Sigmoid colon (tissue), 7 donors: ENCODE measurements at places on chromosomes 6 and 20.

- DNase-seq = no peak
Observed at GRCh38 chr20:35151736-35152135, 4.6 kb upstream of the EDEM2 start.

DNA sequence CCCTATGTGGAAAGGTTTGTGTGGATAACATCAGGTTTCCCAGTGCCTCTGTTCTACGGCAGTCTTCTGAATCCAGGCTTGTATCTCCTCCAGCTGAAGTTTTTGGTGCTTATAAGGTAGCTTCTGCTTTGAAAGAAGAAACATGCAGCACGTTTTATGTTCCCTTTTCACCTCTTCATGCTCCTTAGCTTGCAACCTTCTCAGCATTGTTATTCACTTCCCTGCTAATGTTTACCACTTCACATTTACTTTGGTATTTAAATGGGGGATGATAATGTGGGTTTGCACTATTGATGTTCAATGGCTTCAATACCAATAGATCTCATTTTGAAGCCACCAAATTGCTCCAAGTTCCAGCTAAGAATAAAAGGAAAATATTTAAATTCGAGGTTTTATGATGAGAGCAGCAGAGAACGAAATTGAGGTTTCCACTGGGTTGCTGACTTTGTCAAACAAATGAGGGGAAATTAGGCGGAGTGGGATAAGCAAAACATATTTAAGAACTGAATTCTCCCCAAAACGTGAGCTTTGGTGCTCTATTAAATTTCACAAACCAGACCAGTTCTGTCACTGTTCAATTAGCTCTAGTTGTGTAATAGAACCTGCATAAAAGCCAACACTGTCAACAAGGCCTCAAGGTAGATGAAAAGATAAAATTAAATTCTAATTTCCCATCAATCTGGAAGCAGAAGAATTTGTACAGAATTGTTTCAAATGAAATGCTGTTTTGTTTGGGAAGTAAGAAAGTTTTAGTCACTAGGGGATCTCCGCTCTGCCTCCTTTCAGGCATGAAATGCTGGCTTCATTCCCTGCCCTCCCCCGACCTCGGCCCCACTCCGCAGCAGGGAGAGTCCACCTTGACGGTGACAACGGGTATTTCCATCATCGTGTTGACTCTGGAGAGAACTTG, 1.4 kb downstream of the IL22RA2 start:
- no peak for DNase-seq

GRCh38 chr6:46655803-46656202, 3.0 kb downstream of the SLC25A27 start:
- DNase-seq = no peak

GRCh38 chr6:99425647-99426450, 741 bp upstream of the PNISR start:
- peak; percentile 93 for DNase-seq

- no peak for DNase-seq
Observed at GRCh38 chr6:83160167-83160566, 32.9 kb downstream of the PGM3 start.

DNA sequence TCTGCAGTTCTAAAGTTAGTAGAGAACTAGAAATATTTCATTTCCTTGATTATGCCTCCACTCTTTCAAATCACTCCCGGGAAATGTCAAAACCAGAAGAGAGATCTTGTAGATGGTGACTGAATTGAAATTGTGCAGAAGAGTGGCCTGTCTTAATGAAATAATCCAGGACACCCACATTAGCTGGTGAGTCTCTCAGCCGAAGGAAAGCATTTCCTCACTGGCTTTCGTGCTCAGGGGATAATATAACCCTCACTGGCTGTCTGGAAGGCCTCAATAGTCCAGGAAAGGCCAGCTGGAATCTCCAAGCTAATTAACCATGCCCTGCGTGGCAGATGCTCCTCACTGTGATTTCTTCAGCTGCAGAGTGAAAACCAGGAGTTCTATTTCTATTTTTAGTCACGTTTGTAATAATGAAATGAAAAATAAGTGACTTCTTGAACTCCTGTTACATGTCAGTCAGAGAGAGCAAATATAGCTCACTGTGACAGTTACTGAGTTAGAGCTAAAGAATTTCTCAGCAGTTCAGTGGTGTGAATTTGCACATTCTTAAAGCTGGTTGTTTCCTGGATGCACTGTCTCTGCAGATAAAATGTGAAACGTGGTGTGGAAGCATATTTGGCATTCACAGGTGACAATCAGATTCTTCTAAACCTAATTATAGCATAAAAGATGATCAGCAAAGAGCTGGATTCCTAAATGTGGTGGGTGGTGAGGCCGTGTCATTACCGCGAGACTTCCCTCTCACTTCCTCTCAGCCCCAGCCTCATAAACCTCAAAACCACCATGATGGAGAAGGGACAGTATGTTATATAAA, 211.7 kb downstream of the LMBRD1 start:
- no peak for DNase-seq

DNA sequence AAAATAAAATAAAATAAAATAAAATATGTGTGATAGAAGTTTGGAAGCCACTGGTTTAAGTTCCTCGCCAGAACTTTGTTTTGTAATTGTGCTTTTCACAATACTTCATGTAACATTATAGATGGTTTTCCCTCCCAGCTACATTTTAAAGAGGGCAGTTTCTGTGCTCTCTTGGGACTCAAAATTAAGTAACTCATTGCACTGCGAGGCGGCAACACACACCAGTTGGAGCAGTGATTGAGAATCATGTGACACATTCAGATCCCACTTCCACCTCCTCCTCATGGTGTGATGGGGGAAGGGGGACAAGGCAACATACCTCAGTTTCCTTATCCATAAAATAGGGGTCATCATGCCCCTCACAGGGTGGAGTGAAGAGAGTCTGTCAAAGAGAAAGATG, 7.5 kb downstream of the C2 start:
- no peak for DNase-seq

DNA sequence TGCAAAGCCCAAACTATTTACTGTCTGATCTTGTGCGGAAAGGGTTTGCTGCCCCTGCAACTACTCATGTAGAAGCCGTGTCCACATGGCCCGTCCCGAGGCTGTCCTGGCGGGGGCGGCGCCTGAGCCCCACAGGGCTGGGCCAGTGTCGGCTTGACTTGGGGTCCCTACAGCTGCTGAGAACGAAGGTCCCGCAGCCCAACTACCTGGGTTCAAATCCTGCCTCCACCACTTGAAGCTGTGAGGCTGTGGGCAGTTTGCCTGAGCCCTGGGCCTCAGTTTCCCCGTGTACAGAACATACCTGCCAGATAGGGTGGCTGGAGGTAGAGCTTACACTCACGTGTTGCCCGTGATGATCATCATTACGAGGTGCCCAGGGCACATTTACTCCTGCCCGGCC, 111.1 kb downstream of the SULF2 start:
- no peak for DNase-seq

DNA sequence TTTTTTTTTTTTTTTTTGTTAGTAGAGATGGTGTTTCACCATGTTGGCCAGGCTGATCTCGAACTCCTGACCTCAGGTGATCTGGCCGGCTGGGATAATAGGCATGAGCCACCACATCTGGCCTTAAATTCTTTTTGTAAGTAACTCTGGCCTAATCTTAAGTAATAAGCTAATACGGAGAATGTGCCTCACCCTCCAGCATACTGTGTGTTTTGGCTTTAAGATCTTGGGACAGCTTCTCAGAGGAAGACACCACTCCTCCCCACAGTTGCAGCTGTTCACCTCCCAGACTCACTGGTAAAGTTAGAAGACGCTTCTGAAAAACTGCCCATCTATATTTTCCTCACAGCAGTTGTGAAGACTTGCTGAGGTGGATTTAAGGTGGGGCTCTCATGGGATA, 120.8 kb downstream of the CCDC170 start:
- no peak for DNase-seq

DNA sequence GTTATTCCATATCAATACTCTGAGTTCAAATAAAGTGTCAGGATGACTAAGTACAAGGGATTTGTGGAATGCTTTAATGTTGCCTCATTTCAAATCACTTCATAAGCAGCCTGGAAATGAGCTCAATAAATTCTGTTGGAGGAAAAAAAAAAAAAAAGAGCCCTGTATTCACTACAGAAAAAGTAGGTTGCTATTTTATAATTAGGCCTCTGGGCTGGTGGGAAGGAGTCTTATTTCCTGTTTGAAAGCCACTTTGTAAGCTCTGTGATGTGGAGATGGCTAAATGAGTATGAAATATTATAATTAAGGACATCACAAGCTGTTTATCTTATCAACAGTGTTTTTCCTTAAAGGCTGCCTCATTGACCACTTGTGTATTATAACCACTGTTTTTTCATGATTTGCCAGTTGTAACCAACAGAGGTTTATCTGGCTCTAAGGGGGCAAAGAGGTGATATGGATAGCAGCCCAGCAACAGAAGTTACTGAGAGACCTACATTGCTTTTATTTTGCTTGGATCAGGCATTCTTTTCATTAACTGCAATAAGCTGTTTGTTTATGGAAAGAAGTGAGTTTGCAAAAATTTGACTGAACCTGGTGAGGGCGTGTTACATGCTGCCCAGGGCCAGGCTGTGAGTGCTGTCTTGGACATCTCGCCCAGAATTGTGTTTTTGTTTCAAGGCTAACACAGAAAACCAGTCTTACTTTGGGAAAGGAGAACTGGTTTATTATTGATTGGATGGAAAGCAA, 563.3 kb upstream of the MAP3K7 start:
- DNase-seq = no peak

- no peak for DNase-seq
Observed at GRCh38 chr6:111530218-111530617, 47.2 kb upstream of the REV3L start.

GRCh38 chr6:111210194-111210728, 123.0 kb downstream of the SLC16A10 start:
- DNase-seq = no peak

DNA sequence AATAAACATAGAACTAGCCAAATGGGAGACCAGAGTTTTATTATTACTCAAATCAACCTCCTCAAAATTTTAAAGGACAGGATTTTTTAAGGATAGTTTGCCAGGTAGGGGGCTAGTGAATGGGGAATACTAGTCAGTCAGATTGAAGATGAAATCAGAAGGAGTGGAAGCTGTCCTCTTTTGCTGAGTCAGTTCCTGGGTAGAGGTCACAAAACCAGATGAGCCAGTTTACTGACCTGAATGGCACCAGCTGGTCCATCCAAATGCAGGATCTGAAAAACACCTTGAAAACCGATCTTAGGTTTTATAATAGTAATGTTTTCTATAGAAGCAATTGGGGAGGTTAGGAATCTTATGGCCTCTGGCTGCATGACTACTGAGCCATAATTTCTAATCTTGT, 558.2 kb downstream of the PKHD1 start:
- no peak for DNase-seq

GRCh38 chr6:159307246-159307790, 138.1 kb downstream of the FNDC1 start:
- DNase-seq = no peak

- no peak for DNase-seq
Observed at GRCh38 chr6:109166673-109167072, 71.4 kb downstream of the CEP57L1 start.

DNA sequence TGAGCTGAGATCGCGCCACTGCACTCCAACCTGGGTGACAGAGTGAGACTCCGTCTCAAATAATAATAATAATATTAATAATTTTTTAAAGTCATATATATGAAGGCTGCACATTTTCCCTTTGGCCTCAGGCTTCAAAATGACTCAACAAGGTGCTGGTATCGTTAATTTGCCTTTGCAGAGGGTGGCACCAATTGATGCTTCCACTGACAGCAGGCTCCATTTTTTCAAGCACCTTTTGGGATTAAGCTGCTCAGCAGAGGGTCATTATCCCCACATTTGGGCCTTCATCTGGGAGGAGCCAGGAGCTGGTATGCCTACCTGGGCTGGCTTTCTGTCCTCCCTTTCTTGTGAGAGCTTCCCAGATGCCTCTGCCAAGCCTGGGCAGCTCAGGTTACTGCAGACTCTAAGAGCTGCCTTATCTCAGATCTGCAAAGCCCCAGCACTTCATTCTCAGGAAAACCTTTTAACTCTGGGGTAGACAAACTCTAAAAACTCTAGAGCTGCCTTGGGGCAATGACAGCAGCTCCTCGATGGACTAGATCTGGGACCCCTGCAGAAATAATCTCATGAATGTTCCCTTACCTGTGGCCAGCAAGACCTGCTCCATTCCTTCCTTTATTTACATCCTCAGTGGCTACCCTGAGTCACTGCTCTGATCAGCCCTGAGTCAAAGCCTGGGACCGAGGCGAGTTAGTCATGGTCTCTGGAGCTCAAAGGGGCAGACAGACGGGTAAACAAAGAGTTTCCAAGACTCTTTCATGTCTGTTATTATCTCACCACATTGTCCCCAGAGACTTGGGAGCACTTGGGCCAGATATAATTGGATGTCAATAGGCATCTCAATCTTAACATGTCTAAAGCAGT, 80.0 kb upstream of the EYA2 start:
- DNase-seq = no peak

- no peak for DNase-seq
Observed at GRCh38 chr20:43137160-43137559, 52.5 kb downstream of the PTPRT start.

- peak; percentile 89 for DNase-seq
Observed at GRCh38 chr20:63739130-63740069, at the start of gene SLC2A4RG. Gene SLC2A4RG, plus strand, starts transcription at chr20:63739776. Its CDS starts 137 bp downstream, at chr20:63739913.

GRCh38 chr6:157804448-157805327, 18.4 kb upstream of the SNX9 start:
- no peak for DNase-seq

- DNase-seq = no peak
Observed at GRCh38 chr6:22929311-22929985, 360.1 kb downstream of the HDGFL1 start.

- DNase-seq = peak; percentile 78
Observed at GRCh38 chr6:161139766-161140553, 133.9 kb downstream of the AGPAT4 start.

DNA sequence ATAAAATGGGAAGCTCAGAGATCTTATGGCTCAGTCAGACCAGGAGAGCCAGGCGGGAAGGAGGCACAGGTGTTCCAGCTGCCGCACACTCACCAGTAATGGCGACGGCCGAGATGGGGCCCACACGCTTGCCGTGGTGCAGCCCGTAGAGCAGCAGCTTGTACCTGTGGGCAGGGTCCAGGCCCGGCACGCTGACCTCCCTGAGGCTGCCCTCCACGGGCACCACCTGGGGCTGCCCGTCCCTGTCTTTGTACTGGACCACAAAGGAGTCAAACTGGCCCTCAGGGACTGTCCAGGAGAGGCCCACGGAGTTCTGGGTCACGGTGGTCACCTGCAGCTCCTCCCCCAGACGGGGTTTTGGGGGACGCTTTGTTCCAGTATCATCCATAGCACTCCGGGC, 31.2 kb downstream of the CYP21A2 start:
- DNase-seq = no peak

DNA sequence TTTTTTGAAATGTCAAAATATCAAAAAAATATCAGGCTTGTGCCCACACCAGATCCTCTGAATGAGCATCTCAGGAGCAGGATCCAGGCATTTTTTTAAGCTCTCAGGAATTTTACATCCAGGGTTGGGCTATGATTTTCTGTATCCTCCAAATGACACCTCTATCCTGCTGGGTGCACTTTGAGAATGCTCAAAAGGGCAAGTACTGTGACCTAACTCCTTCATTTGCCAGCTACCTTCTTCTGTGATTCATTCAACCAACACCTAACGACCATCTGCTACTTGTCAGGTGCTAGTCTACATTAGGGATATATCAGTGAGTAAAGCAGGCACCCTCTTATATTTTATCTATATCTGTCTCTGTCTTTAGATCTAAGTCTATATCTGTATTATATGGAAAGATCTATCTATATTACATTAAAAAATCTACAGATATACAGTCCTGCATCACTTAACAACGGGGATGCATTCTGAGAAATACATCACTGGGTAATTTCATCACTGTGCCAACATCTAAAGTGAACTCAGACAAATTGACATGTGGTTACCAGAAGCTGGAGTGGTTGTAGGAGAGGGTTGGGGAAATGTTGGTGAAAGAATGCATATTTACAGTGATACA, 131.6 kb downstream of the KIF16B start:
- no peak for DNase-seq

- DNase-seq = no peak
Observed at GRCh38 chr20:60210779-60211617, 252.8 kb downstream of the CDH26 start.
